Stimulated activated CD4-positive, alpha-beta T cell treated with anti-CD3 and anti-CD28 coated beads, Interleukin-1b, Interleukin-23, amount 100 ng/mL, for 1 hour (primary cell): ENCODE measurements at places on chromosomes 1 and 21.

DNA sequence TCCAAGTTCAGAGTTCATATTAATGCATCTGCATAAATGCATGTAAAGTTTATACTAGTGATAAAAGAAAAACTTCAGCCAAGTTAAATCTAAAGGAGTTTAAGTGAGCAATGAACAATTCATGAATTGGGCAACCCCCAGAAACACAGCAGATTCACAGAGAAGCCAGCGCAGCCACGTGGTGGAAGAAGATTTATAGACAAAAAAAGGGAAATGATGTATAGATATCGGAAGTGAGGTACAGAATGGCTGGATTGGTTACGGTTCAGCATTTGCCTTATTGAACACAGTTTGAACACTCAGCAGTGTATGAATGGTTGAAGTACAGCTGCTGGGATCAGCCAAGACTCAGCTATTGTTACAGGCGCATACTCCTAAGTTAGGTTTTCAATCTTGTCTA lies 5.7 kb downstream of the AK5 start:
- DNase-seq: no peak

DNA sequence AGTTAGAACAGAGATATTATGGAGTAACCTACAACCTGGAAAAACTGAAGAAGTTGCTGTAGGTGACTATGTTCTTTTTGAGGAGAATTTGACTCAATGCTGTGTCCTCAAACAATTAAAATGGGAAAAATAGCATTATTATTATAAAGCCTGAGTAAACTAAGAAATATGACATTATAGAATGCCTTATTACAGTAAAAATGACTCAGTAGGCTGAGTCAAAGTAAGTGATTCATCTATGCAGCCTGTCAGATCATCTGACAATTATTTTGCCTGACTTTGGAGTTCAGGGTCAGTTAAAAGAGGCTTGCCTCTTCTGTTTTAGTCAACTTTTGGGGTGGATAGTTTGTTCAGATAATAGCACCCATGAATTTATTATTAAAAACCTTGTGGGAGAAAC lies 150.8 kb upstream of the PTGFR start:
- DNase-seq: no peak

DNA sequence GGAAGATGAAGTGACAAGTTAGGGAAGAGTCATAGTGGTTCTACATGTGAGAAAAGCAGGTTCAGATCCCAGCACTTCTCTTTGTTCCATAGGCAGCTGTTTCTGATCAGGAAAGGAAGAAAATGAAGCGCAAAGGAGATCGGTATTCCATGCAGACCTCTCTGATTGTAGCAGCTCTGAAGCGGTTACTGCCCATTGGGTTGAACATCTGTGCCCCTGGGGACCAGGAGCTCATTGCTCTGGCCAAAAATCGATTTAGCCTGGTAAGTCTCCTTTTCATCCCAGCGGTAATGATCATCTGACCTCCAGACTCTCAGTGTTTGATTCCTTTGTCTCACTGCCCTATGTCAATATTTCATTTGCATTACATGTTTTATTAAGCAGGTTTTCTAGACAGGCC lies 173.6 kb downstream of the ZP4 start:
- no peak for DNase-seq

DNA sequence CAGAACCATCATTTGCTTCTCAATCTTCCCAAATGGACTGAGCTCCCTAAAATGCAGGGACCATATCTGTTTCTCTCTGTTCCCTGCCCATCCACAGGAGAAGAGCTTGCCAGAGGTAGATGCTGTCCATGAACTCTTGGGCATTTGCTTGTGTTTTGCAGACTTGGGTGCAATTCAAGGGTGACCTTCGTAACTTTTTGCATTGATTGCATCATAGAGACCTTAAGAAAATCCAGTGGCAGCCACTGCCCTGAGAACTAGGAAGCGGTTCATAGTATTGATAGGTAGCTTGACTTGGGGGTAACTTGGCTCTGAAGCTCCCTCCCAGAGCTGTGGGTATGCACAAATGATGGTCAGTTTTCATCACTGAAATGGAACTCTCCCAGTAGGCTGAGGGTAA lies 34.3 kb upstream of the EDEM3 start:
- no peak for DNase-seq

GRCh38 chr1:70990469-70991253 lies 57.0 kb downstream of the PTGER3 start:
- no peak for DNase-seq

- DNase-seq: no peak
These were observed 203.9 kb upstream of the CACYBP start for GRCh38 chr1:174795806-174796205.

GRCh38 chr1:191432817-191433216 lies 725.4 kb upstream of the RGS18 start:
- DNase-seq: no peak

- no peak for DNase-seq
These were observed 23.8 kb downstream of the TSEN15 start for GRCh38 chr1:184075055-184076029.

DNA sequence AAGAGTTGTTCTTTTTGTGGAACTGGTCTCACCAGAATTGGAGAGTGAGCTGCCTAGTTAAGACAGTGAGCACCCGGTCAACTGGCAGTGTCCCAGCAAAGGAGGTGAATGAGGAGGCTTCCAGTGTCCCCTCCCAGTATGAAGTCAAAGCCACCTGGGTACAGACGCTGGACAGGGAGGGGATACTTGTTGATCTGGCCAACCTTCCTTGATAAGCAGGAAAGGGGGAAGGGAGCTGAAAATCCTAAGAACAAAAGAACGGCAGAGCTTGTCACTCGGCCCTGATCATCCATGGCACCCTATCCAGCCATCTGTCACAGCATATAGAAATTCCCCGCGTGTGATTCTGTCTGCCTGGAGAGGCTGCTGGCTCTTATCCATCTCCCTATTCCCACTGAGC lies 91.5 kb downstream of the SSBP3 start:
- no peak for DNase-seq

DNA sequence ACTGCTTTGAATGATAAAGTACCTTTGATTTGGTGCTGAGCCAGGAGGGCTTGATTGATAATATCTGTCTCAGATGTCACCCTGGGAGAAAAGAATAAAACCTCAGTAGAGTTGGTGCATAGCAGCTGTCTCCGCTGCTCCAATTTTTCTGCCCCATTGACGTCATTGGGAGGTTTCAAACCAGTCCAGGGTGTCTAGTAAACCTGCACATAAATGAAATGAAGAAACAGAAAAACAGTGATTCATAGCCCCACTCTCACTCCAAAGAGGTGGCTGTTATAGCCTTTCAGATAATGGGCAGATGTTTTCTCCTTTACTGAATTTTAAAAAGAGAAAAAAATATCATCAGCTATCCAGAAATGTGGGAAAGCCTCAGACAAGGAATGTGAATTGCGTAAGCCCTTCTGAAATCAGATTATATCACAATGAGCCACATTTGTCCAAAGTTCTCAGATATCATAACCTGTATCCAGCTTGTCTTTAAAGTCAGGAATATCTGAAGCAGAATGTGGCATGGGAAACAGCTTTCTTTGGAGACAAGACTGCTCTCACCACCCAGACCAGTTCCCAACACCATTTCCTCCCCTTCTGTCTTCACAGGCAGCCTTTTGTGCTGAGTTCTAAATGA lies 351.3 kb upstream of the SGIP1 start:
- no peak for DNase-seq

DNA sequence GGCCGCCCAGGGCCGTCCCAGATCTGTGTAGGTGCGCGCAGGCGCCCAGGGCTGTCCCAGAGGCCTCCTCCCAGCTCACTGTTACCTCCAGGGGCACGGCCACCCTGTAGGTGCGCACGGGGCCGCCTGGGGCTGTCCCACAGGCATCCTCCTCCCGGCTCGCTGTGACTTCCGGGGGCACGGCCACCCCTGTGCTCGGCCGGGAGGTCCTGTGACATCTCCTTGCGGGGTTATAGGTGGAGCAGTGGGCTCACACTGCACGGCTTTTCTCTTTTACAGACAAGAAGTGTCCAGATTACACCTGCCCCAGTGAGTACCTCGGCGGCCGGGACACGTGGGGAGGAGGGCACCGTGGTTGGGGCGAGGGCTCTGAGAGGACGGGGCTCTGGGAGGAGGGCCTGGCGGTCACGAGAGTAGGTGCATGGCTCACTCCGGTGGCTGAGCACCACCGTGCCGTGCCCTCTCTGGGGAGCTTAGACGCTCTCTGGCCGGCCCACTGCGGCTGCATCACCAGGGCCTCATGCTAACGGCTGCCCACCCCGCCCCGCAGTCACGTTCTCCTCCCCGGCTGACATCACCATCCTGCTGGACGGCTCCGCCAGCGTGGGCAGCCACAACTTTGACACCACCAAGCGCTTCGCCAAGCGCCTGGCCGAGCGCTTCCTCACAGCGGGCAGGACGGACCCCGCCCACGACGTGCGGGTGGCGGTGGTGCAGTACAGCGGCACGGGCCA lies 21.4 kb downstream of the COL6A1 start:
- no peak for DNase-seq

DNA sequence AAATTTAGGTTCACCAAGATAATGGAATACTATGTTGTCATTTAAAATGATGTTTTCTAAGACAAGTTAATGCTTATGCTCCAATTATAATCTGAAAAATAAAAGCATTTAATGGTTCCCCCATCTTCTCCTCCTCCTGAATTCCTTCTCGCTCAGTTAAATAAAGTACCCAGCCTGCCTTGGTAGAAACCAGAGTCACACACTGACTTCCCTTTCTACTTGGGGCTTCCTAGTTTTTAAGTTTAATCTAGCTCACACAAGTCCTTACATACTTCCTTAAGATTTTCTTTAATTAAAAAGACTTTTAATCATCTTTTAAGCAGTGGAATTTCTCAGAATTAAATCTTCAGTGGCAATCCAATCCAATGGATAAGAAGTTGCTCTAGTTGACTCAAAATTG lies 32.9 kb downstream of the CD58 start:
- DNase-seq: no peak

DNA sequence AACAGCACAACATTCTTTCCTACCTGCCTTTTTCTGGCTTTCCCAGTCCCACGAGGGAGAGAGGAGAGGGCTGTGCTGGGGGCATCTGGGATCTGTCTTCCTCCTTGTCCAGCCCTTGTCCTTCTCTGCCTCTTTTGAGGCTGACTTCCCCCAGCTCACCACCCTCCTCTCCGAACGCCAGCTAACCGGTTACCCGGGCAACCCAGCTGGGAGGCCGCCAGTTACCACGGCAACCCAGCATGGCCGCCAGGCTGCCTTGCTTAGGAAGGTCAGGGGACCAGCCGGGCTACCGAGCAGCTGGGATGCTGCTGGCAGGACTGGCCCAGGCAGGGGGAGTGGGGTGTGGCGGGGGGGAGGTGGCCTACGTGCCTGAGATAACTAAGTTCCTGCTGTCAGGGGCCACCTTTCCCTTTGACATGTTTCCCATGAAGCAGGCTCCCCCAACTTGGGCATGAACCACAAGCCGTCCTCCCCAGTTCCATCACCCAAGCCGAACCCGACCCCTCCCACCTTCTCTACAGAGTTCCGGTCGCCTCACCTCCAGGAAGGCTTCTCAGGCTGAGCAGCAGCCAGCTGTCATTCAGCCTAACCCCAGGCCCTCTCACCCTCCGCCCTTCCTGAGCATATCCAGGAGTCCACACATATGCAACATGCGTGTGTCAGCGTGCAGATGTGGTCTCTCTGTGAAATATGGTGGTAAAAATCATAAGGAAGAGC lies 8.7 kb downstream of the PLEKHA6 start:
- DNase-seq: no peak

GRCh38 chr1:194731025-194731424 lies 1544.6 kb upstream of the B3GALT2 start:
- DNase-seq: no peak

DNA sequence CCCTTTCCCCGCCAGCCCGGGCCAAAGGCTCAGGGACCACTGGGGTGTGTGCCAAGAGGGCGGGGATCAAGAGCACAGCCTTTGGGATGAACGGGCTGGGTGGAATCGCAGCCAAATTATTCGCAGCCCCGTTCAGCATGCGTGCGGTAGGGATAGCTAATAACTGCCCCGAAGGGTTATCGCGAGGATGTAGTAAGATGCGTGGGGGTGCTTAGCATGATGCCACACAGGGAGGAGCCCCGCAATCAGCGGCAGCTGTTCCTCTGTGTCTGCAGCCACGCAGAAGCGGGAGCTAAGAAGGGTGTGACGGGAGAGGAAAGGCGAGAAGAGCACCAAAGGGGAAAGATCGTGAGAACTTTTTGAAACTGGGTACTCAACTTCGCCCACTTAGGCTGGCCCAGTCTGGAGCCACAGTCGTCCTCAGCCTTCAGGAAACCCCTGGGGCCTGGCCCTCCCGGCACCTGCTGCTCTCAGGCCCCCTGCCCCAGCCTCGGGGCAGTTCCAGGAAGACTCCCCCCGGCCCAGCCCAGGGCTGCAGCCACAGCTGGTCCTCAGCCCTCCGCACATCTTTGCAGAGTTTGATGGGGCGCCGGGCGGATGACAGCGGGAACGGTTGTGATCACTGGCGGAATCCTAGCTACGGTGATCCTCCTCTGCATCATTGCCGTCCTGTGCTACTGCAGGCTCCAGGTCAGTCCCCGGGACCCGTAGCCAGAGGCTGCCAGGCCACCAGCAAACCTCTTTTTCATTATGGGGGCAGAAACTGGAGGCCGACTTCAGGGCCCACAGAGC lies 64.9 kb downstream of the TOR1AIP2 start:
- no peak for DNase-seq

- no peak for DNase-seq
These were observed 203.6 kb upstream of the GRIK3 start for GRCh38 chr1:37237948-37238347.

DNA sequence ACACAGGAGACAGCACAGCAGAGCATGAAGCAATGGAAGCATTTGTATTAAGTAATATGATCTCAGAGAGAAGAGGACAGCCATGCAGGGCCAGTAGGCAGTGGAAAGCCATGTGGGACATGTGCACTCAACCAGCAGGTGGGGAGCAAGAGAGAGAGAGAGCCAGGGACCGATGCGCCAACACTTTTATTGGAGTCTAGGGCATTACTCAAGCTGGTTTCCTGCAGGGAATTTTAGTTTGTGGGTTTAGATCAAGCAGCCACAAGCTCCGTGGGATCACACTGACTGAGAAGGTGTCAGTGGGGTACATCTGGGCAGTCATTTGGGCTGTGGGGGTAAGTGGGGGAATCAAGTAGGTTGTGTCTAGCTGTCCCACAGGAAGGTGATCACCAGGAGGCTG lies 137.1 kb downstream of the PCBP3 start:
- no peak for DNase-seq

DNA sequence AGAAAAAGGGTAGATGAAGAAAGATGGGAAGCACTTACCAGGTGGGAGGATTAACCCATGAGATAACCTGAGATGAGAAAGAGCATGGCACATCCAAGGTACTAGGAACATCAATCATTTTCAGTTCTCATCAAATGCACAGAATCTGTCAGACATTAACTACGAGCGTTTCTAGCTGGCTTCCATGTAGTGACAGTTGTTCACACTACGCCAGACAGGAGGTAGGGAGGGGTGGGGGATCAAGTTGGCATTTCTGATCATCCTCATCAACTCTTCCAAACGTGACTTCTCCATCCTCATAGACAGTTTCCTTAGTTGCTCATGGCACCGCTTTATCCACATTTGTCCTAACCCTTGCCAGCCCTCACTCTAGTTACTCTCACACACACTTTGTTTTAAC lies 120.2 kb downstream of the PLD5 start:
- no peak for DNase-seq

DNA sequence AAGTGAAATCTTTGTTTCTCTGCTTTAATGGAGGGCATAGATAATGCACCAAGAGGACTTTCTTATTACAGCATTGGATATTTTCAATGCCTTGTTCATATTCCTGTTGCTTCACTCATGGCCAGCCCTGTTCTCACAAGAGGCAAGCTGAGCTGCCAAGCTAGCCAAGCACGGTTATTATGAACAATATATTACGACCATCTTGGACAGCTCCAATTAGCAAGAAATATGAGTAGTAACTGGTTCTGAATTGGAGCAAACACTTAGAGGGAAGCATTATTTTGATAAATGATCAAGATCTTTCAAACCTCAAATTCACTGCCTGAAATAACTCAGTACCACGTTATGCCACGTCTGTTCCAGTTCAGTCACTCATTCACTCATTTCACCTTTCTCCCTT lies 159.8 kb downstream of the SETD4 start:
- DNase-seq: no peak
